Sciatic nerve (tissue), 2 donors: ENCODE measurements at places on chromosomes 6 and 20. TPM values are rescaled to one million over a fixed set of nuclear protein-coding genes. Genes with fewer than 3 reads are reported as not detected.

TGM3 gene
- not detected for total RNA-seq

PTCRA gene
- 0.40 TPM for total RNA-seq

SPEF1 gene
- total RNA-seq, result not detected

STK35 gene
- 10.2 TPM for total RNA-seq

SLC22A2 gene
- total RNA-seq, result not detected

MAP7 gene
- total RNA-seq, result 1.2 TPM
